ENCODE measurements at places on chromosomes 3 and 15.

- DNase-seq = no peak
Measured at GRCh38 chr3:8499181-8499611, 2.4 kb upstream of the LMCD1 start.

DNA sequence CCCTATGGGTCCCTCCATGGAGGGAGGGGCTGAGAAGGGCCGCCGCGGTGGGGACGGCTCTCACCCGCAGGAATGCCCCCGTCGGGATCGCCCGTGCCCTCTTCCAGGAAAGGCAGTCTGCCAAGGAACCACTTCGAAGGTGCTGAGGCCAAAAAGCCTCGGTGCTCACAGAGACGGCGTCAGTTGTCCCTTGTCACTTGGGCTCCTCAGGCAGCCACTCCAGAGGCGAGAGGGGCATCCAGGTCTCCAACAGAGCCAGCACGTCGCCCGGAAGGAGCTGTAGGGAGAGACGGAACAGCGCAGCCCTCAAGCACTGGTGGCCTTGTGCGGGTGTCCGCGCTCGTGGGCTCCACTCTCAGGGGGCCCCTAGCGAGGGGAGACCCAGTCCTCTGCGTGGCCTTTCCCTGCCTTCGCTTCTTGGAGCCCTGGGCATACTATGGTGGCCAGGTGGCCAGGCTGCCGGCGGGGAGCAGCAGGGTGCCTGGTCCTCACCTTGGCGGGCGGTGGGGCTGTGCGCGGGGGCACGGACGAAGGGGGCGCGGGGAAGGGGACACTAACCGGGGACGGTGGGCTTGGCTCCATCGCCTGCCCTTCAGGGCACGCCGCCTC is 994 bp downstream of the MESP1 start:
- DNase-seq = no peak

- no peak for DNase-seq
Measured at GRCh38 chr3:4138786-4139431, 164.3 kb upstream of the SETMAR start.

DNA sequence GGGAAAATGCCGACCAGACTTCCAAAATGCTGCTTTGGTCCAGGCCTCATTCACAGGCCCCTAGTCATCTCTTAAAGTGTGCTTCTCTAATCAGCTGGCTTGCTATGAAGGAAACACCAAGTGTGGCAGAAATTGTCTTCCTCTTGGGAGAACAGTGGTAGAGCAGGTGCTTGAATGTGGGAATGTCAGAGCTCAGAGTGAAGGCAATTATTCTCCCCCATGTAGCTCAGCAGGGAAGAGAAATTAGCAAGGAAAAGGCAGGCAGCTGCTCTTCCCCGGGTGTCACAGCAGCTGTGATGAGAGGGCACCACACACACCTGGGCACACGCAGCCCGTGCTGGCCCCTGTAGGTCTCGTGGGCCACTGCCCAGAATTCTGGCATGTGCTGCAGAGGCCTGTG is 358.5 kb downstream of the WDR72 start:
- no peak for DNase-seq

- DNase-seq = no peak
Measured at GRCh38 chr15:65377976-65378366, at the start of gene IGDCC3. Gene IGDCC3 (minus strand): TSS chr15:65378002. CDS start chr15:65377788, 214 bp downstream.

DNA sequence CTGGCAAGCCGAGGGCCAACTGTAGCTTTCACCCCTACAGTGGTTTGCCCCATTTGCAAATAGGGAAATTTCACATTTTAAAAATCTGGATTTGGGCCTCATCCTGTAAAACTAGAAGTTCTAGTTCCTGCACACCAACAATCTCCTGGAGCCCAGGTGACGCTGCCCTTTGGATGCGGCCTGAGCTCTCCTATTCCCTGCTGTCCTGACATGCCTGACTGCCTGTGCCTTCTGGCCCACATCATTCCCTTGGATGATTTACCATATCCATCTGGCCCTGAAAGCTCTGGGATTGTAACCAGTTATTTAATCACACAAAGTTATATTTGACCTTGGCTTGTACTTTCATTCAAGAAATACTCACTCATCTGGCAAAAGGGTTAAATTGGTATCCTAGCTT is 272.3 kb downstream of the ARRDC4 start:
- no peak for DNase-seq

Measured in T-cell (primary cell).